ENCODE measurements at places on chromosomes 12 and 14.

DNA sequence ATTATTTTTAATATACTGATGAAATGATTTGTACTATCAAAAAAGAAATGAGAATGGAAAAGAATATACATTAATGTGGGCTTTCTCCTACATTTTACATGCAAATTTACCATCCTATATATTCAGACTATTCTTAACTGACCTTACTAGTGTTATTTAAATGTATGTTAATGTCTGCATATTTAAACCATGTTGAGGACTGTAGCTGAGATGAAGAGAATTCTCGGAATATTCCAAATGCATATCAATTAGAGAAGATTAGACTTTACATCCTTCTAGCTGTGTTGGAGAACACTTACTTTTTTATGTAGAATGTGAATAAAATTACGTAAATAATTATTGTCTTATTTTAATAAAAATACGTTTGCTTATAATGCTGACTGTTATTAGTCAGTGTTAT is 990.1 kb upstream of the LRFN5 start:
- no peak for DNase-seq

DNA sequence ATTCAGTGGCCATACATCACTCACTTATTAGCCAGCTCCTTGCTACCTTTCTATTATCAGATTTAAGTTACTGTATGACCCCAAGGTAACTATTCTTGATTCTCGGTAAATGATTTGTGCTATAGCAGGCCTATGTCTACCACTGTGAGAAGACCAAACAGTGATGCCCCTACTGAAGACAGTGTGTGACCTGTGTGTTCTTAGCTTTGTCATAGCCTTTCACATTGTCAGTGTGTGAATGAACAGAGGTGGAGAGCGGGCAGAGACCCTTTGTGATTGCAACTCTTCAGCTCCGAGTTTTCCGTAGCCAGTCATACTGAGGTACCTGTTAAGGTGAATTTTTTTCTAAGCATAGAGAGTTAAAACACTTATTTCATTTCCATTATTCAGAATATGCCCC is 294.0 kb downstream of the LRFN5 start:
- DNase-seq = no peak

DNA sequence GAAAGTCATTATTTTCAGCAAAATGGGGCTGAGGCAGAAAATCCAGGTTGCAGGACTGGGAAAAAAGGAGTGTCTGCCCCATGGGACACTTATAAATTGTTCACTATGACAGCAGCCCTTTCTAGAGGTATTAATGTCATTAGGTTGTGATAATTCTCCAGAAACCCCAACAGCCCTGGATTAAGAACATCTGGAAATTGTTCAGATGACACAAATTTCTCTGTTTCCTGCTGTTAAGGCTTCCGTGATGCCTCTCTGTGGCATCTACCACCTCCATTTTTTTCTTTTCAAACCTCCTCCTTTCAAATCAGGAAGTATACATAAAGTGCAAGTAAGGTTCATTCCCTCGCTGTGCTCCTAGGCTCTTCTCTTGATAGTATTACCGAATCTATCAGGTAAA is 25.6 kb downstream of the EGLN3 start:
- no peak for DNase-seq

DNA sequence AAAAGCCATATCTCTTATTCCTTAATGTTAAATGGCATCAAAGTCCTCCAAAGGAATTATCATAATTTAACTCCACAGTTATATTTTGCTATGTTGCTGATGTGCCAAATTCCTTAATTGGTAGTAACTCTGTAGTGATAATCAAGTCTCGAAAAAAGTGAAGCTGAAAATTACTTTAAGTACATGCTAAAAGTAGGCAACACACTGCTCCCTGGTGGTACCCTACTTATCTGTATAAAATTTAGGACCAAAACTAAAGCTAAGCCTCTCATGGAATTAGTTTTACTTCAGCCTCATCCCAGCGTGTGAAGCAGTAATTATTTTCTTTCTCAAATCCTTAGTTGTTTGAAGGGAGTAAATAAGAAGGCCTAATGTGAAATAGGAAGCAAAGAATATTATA is 132.8 kb downstream of the TTLL5 start:
- no peak for DNase-seq

- DNase-seq = no peak
Observed at GRCh38 chr12:7019043-7019569, 830 bp upstream of the LPCAT3 start.

GRCh38 chr14:91649930-91650329 is 82.0 kb downstream of the CATSPERB start:
- peak; percentile 52 for DNase-seq

DNA sequence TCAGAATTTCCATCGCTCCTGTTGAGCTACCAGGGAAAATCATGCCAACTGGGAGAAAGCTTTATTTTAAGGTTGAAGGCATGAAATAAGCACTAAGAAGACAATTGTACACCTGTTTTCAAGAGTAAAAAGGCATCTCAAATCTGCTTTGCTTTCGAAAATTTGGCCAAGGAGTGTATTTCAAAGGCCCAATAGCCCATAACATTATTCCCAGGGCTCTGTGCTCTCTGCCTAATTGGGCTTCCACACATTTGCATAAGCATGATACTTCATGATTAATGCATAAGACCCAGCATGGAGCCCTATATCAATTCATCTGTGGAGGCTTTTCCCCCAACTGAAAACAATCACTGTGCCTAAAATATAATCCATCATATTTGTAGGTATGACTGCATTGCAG is 258.5 kb downstream of the NOVA1 start:
- no peak for DNase-seq

- DNase-seq = no peak
Observed at GRCh38 chr14:97331526-97331925, 534.3 kb downstream of the VRK1 start.

DNA sequence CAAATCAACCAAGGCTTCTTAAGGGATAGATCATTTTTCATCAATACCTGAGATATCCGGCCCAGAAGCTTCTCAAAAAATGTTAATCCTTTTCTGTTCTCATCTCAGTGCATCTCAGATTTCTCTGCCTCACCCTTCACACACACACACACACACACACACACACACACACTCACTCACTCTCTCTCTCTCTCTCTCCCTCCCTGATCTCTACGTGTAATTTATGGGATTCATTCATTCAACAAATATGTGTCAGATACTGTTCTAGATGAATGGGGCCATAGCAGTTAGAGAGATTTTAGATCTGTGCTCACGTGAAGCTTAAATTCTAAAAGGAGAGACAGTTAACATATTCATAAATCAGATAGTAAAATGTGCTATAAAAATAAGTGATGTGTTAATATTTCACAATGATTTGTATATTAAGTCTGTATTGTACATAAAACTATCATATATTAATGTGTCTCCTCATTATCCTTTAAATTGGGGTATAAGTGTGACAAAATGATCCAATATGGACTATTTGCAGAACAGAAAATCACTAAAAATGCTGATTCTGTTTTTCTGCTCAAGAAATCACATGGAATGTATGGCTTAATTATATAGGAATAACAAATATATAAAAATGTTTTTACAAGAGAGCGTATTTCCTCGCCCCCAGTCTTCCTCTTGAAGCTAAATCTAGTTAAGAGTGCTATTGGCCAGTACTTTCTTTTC is 7.3 kb upstream of the FRMD6 start:
- DNase-seq = no peak

DNA sequence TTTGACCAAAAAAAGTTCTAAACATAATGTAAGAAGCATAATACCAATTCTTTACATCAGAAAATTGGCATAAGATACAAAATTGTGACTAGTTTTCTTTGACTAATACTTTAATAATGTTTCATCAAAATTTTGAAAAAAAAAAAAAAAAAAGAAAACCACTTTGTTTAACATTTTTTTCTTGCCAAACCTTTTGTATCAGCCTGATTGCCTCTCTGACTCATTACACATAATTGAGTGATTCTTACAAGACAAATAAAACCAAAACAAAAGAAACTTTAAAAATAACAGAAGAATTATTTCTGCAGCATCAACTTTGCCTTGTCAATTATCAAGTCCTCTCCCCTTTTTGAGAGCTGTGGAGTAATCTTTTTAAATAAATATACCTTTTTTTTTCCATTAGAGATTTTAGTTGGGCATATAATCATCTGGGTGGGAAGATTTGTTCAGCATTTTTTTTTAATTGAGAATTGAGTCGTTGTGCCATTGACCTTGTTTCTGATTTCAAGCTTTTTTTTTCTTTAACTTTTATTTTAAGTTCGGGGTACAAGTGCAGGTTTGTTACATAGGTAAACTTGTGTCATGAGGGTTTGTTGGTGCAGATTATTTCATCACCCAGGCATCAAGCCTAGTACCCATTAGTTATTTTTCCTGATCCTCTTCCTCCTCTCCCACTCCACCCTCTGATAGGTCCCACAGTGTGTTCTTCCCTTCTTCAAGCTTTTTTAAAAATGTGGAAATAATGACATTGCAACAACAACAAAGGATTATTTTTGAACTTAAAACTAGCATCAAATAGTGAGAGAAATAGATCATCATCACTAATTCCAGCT is 45.8 kb upstream of the HMGA2 start:
- DNase-seq = no peak

GRCh38 chr12:107917912-107918800 is 143.7 kb downstream of the ASCL4 start:
- DNase-seq = peak; percentile 24

DNA sequence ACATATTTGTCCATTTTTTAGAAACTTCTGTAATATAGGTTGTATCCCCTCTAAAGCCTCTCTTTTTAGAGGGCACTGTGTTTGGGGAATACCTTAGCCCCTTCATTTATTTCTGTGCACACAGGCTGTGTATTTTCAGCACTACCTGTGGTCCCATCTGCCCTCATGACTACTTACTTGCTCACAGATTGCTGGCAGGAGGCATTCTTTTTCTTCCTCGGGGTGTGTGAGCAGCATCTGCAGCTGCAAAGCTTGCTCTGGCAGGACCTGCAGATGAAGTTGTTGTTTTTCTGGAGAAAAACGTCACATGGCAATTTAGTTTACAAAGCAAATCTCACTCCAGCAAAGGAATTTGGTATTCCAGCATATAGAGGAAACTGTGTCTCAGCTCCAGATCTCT is 24.3 kb downstream of the ANG start:
- DNase-seq = no peak

- DNase-seq = no peak
Observed at GRCh38 chr12:115957686-115958290, 319.7 kb downstream of the MED13L start.

GRCh38 chr14:63237791-63238190 is 33.5 kb downstream of the RHOJ start:
- DNase-seq = no peak

Data from OCI-M1 (cell line).